Naive thymus-derived CD4-positive, alpha-beta T cell (primary cell): ENCODE measurements at places on chromosomes 1 and 21. TPM values are rescaled to one million over a fixed set of nuclear protein-coding genes. Genes with fewer than 3 reads are reported as not detected.

The LCE3E gene
- total RNA-seq, result not detected

The ASPM gene
- 0.08 TPM for total RNA-seq

GRCh38 chr1:177033628-177034027 is 130.9 kb downstream of the ASTN1 start:
- DNase-seq, result no peak

The C1QB gene
- 0.53 TPM for total RNA-seq

GRCh38 chr1:202165942-202166843 is 5.8 kb upstream of the PTPN7 start:
- no peak for DNase-seq

DNA sequence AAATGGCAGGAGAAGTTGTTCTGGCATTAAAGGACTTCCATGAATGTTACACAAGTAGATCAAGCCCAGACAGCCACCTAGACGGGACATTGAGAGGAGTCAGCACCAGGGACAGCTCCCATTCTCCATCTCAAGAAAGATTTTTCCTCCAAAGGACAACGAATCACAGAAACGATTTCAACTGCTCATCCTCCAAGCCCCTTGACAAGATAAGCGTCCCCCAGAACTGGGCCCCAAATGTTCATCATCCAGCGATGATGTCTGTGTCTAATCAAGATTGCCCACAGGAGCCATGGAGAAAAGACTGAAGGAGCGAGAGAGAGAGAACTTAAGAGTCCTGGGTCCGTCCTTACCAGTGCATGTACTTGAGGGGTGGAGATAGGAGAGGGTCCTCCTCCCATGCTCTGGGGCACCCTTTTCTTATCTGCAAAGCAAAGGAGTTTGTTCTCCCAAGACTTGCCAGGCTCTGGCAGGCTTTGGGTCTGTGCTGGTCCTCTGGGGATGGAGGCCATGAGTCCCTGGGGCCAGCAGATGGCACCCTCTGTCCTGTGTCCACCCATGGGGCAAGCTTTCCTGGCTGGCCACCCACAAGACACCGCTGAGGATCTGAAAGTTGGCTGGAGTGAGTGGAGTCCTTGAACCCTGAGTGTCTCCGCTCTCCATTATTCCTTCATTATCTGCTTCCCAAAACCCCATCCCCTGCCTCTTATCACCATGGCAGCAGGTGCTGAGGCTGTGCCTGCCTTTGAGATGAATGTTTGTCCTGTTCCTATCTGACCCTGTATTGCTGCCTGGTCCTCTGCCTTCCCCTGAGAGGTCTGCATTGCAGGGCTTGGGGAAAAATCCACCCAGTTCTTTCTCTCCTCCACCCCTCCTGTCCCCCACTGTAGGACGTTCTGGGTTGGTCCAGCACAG is 164.6 kb downstream of the ACTL8 start:
- DNase-seq, result no peak

The PLA2G2F gene
- not detected for total RNA-seq

The LCE1D gene
- total RNA-seq, result not detected in 2 replicates

- DNase-seq, result no peak
Measured at GRCh38 chr1:223479718-223480425, 86.7 kb downstream of the CCDC185 start.

The TMEM125 gene
- total RNA-seq, result not detected

The MAP3K6 gene
- total RNA-seq, result 14.2 TPM

DNA sequence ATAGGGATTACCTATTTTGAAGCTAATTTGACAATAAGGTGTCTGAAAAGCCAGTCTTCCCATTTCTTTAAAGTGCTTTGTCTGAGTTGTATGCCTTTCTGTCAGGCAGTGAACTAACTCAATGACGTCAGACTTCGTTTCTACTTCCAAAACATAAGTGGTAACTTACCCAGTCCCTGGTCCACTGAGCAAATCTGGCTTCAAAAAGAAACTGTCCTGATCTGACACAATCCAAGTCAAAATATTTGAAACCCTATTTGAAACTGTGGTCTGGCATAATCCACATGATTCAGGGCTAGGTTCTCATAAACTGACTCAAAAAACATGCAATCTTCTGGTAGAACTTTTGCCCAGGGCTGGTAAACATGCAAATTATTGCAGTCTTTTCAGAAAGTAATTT is 34.0 kb downstream of the DIRAS3 start:
- no peak for DNase-seq

DNA sequence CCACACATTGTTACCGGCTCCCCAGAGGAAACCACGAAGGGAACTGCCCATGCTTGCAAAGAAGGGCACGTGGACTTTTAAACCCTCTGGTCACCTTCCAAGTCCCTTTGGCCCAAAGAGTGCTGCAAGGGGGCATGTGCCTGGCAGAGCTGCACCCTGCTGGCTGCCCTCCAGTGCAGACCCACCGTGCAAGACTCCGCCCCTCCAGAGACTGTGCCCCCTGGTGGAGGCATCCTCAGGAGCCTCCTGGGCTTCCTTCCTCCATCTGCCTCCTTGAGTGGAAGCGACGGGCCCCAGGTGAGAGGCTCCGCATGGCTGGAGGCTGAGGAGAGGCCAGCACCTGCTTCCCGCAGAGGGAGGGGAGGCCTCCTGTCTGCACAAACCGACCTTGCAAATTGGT is 100.6 kb downstream of the CRYAA start:
- DNase-seq, result peak; percentile 25

The TTLL7 gene
- not detected for total RNA-seq

DNA sequence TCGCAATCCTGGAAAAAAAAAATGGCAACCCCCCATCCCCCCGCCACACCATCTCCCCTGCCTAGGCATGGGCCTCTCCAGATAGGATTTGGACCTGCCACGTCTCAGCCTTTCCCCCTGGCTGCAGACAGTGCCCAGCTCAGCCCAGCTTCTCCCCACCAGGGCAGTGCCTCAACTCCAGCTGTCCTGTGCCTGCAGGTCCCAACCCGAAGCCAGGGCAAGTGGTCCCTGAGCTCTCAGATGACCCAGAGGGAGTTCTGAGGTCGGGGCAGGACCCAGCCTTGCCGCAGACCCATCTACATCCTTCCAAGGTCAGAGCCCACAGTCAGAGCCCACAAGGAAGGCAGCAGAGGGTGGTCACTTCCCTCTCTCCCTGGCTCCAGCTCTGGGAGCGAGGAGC is 86.7 kb upstream of the POU3F1 start:
- no peak for DNase-seq

GRCh38 chr21:43868461-43868860 is 3.4 kb downstream of the AGPAT3 start:
- DNase-seq, result no peak

The CDCA8 gene
- total RNA-seq, result 0.92 TPM

DNA sequence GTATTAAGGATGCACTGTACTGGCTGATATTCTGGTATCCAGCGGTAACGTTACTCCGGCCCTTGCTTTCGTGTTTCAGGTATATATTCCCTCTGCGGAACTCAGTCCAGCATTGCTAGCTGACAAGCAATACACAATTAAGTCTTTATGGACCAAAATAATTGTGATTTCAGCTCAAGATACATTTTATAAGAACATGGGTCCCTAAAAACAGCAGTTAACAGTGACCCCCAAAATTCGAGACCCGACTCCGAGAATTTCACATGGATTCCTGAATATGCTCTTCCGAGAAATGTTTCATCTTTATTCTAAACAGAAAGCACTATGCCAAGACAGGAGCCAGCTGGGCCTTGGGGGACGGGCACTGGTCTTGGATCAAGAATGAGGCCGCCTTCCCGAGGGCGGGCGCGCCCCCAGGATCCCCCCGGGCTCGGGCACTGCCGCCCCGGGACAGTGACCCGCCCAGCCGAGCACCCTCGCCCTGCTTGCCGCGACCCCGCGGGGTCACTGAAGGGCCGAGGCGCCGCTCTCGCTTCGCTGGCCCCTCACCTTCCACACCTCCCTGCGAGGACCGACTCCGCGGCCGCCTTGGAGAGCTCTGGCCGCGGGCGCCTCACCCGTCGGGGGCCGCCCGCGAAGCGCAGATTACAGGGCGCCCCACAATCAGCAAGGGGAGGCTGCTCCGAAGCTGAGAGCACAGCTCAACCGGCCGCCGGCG is 610 bp downstream of the SCYL3 start:
- DNase-seq, result peak; percentile 18

The ACADM gene
- total RNA-seq, result 11.1 TPM

The EPHA10 gene
- not detected for total RNA-seq

DNA sequence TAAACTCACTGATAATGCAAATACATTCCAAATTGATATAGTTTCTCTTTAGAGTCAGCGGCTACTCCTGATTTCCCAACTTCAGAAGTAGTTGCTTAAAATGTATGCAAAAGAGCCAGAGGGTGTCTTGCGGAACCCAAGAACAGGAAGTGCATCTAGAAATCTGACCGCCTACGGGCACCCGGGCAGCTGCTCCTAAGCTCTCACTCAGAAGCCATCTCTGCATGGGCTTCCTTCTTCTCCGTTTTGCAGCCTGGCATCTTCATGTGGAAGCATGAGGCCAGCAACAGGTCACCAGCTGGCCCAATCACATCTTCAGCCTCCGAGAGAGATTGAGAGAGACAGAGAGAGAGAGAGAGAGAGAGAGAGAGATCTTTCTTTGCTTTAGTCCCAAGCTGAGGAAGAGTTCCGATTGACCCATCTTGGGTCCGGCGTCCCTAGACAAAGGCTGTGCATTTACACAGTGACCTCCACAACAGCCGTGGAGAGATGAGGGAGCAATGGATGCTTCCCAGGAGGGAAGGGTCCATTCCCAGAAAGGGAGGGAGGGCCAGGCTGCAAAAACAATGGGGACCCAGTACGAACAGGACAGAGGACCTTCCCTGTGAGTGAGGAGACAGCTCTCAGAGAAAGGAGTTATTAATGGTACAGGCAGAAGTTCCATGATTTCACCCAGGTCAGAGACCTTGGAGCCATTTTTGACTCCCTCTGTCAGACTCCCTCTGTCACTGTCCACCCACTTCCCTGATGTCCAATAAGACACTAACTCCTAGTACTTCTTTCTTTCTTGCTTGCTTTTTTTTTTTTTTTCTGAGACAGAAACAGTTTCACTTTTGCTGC is 28.2 kb upstream of the SLC30A1 start:
- peak; percentile 24 for DNase-seq

- DNase-seq, result no peak
Measured at GRCh38 chr1:46575300-46575699, 23.9 kb upstream of the KNCN start.

The ADAM30 gene
- not detected in 2 replicates for total RNA-seq

The CASQ2 gene
- total RNA-seq, result not detected

DNA sequence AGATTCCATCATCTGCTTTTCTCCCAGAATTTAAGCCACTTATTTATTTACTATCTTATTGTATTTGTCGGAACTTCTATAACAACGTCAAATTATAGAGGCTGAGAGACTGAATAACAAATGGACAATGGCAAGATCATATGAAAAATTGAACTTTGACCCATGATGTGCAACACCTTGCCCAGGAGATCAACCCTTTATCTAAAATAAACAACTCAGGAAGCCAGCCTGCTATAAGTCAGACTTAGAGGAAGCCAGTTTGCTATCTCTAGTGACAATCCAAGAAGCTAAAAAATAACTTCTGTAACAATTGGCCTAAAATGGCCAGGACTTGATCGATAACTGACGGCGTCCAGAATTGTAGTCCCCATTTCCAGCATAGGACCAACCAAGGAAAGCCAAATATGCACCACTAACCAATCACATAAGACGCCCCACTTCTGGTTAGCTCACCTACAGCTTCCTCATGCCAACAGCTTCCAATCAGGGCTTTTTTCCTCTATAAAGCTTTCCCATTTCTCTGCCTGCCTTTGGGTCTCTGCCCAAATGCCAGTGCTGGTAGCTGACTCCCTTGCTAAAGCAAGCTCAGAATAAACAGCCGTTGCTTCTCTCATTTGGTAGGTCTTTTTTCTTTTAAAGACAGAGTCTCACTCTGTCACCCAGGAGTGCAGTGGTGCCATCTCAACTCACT is 28.5 kb downstream of the ANP32E start:
- no peak for DNase-seq

DNA sequence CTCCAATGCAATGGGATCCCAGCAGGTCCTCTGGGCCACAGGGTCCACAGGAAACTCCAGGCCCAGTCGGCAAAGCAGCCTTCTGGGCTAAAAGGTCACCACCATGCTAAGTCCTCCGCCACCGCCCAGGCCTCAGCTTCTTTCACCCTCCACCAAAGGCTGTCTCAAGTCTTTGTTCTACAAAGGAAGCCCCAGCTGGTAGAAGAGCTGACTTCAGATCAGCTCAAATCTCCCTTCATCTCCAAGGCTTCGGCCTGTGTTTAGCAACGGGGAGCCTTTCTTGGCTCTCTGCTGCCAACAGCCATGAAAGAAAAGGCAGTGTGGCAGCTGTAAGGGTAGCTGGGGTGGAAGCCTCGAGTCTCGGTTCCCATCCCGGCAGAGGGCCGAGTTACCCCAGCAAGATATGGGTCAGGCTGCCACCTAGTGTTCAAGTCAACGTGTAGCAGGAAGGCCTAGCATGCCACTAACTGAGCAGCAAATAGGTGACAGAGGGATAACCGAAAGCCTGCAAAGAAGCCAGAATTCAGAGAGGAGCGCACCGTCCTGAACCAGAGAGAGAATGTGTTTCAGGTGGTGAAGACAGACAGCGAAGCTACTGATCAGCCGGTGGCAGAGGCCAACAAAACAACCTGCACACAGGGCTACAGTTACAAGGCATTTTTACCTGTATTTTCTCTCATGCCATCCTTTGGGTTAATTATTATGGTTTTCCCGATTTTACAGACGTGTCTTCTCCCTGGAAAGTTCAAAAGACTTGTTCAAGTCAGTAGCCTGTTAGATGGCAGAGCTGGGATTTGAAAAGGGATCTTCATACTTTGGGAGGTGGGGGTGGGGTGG is 26.8 kb upstream of the CRNN start:
- DNase-seq, result peak; percentile 72

DNA sequence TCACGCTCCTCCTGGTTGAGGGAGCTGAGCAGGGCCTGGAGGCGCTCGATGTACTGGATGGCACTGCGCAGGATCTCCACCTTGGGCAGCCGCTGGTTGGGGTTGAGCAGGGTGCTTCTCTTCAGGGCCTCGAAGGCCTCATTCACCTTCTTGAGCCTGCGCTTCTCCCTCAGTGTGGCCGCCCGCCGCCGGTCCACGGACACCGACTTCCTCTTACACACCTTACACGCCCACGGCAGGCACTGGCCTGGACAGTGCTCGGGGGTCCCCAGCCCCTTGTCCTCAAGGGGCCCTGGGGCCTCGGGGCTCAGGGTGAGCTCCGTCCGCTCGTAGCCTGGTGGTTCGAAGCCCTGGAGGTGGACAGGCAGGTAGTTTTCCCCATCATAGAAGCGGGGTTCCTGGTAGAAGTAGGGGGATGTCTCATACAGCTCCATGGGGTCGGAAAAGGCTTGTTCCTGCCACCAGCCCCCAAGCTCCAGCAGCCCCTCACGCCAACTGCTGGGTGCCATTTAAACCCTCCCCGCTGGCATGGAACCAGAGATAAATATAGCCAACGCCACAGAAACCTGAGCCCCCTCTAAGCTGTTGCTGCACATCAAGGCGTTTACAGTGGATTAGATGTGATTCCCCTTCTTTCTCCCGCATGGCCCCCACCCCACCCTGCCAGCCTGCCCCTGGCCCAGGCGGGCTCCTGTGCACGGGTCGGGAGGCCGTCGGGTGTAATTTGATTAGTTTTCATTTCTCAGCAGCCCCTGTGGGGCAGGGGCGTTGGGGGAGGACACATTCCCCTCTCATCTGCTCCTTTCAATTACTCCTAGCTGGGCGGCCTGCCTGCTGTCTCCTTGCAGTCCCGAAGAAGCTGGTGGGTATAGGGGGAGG is at the start of gene MYOG:
Gene MYOG (minus strand): TSS at position 485 of the 879 bp plus-strand sequence. CDS start 51 bp downstream, at position 434.
- DNase-seq, result no peak

The PLXNA2 gene
- total RNA-seq, result 1.4 TPM
